Thoracic aorta (tissue), 2 donors: ENCODE measurements at places on chromosomes 3 and 15. TPM values are rescaled to one million over a fixed set of nuclear protein-coding genes. Genes with fewer than 3 reads are reported as not detected.

- DNase-seq: no peak
Measured at GRCh38 chr3:188529228-188529627, 375.3 kb downstream of the LPP start.

- DNase-seq: no peak
Measured at GRCh38 chr15:41567261-41567660, 8.2 kb downstream of the TYRO3 start.

DNA sequence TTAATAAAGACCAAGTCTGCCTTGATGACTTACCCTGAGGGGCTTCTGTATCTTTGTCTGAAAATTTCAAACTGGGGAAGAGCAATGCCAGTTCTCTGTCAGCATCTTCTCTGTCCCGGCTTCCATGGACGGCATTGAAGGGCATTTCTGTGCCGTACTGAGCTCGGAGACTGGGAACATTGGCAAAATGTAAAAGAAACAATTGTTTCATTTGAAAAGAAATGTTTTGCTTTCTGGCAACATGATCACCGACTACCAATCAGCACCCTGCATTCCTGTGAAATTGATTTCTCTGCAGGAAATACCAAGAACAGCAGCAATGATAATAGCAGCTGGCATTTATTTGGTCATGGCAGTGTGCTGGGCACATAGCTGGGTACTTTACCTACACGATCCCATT lies 26.2 kb downstream of the NME9 start:
- DNase-seq: no peak

DNA sequence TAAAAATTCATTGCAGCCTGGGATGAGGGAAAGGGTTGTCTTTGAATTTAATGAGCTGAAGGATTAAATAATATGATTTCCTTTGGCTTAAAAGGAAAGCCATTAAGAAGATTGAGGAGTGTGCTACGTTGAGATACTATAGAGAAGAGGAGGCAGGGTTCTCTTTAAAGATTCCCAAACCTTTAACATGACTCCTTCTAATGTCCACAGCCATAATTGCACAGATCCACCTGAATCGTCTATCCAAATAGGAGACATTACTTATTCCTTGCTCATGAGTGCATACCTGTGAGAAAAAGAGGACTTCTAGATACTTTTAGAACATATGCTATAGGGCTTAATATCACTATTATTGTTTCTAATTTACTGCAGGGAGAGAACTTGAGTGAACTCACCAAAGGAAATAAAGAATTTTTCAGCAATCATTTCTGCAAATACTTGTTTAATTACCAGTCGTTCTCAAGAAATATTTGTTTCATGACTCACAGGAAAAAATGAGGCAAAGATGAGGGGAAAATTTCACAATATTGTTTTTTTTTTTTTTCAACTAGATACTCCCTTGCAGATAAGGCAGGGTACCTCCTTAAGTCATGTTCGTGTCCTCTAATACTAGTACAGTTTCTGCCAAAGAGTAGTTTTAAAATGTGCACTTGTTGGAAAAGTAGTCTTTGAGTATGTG lies 8.9 kb upstream of the SUCNR1 start:
- no peak for DNase-seq

SPINK8 gene
- not detected for total RNA-seq
